ENCODE measurements at places on chromosomes 2 and 18. TPM values are rescaled to one million over a fixed set of nuclear protein-coding genes. Genes with fewer than 3 reads are reported as not detected.

DNA sequence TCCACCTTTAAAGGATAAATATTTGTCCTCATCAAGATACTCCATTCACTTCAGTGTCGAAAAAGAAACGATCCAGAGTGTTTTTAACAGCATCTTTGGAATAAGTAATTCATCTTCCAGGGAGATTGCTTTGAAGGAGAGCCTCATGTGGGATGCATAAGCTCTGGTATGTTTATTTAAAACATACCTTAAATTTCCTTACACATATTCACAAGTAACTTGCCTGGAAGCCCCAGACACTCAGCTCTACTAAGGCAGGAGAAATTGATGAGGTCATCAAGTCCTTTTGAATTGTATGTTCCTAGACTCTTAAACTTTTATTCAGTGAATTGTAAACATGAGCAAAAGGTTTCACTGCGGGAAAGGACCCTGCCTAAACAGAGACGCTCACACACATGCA is 103.0 kb downstream of the CDK15 start:
- no peak for DNase-seq
- H3K4me3 ChIP-seq = no peak overlapping the region
- peaks cover 47% of the 10 kb centered on the region for H3K4me1 ChIP-seq

GRCh38 chr2:8790739-8791162 is 46.7 kb downstream of the KIDINS220 start:
- no peak overlapping the region for H3K27ac ChIP-seq
- no peak overlapping the region for H3K4me3 ChIP-seq
- H3K36me3 ChIP-seq = peaks cover 77% of the 10 kb centered on the region
- DNase-seq = no peak
- no peaks in the 10 kb centered on the region for H3K27me3 ChIP-seq
- no peaks in the 10 kb centered on the region for H3K4me1 ChIP-seq

- H3K4me3 ChIP-seq = no peak overlapping the region
- no peaks in the 10 kb centered on the region for H3K36me3 ChIP-seq
- no peaks in the 10 kb centered on the region for H3K27me3 ChIP-seq
- peak overlapping the region; percentile 19 for H3K27ac ChIP-seq
These were observed 48.6 kb downstream of the RNU4ATAC start for GRCh38 chr2:121579309-121579708.

MEP1B gene
- total RNA-seq = not detected

DNA sequence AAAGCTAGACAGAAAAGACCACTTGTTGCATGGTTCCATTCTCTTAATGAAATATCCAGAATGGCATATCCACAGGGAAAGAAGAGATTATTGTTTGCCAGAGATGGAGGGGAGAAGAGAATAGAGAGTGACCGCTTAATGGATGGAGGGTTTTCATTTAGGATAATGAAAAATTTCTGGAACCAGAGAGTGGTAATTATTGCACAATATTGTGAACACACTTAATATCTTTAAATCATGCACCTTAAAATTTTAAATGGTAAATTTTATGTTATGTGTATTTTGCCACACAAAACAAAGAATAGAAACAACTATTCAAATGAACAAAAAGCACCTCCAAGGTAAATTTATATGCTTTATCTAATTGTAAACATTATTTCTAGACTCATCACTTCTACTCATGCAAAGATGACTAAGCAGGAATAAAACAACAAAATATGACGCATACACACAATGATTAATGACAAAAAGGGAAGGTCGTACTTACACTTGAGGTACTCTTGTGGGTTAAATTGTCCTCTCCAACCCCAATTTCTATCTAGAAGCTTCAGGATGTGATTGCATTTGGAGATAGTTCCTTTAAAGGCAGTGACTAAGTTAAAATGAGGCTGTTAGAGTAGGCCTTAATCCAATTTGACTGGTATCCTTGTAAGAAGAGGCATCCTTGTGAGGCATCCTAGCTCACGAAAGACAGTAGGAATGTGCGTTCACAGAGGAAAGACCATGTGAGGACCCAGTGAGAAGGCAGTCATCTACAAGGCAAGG is 18.7 kb upstream of the DHRS9 start:
- no peaks in the 10 kb centered on the region for H3K36me3 ChIP-seq
- H3K27me3 ChIP-seq = no peaks in the 10 kb centered on the region
- H3K4me3 ChIP-seq = no peak overlapping the region
- DNase-seq = no peak

RAB31 gene
- 15.2 TPM for total RNA-seq

- H3K36me3 ChIP-seq = no peaks in the 10 kb centered on the region
- DNase-seq = no peak
- H3K4me1 ChIP-seq = no peaks in the 10 kb centered on the region
- no peak overlapping the region for H3K4me3 ChIP-seq
- no peak overlapping the region for H3K27ac ChIP-seq
- H3K27me3 ChIP-seq = peaks cover 34% of the 10 kb centered on the region
These were observed 32.6 kb downstream of the PMAIP1 start for GRCh38 chr18:59932401-59932800.

- H3K4me1 ChIP-seq = no peaks in the 10 kb centered on the region
- H3K27me3 ChIP-seq = no peaks in the 10 kb centered on the region
- DNase-seq = no peak
- no peak overlapping the region for H3K4me3 ChIP-seq
These were observed 44.5 kb downstream of the EML6 start for GRCh38 chr2:54767921-54768320.

GRCh38 chr2:239735131-239735828 is 289.9 kb downstream of the NDUFA10 start:
- H3K36me3 ChIP-seq = no peaks in the 10 kb centered on the region
- no peaks in the 10 kb centered on the region for H3K27me3 ChIP-seq
- DNase-seq = peak; percentile 92
- H3K4me1 ChIP-seq = no peaks in the 10 kb centered on the region
- no peak overlapping the region for H3K4me3 ChIP-seq

- H3K4me3 ChIP-seq = no peak overlapping the region
- no peak for DNase-seq
- peaks cover 24% of the 10 kb centered on the region for H3K36me3 ChIP-seq
- no peak overlapping the region for H3K27ac ChIP-seq
- H3K27me3 ChIP-seq = no peaks in the 10 kb centered on the region
- no peaks in the 10 kb centered on the region for H3K4me1 ChIP-seq
These were observed 118.4 kb downstream of the TANC1 start for GRCh38 chr2:159086826-159087225.

BUB1 gene
- 118 TPM for total RNA-seq

DNA sequence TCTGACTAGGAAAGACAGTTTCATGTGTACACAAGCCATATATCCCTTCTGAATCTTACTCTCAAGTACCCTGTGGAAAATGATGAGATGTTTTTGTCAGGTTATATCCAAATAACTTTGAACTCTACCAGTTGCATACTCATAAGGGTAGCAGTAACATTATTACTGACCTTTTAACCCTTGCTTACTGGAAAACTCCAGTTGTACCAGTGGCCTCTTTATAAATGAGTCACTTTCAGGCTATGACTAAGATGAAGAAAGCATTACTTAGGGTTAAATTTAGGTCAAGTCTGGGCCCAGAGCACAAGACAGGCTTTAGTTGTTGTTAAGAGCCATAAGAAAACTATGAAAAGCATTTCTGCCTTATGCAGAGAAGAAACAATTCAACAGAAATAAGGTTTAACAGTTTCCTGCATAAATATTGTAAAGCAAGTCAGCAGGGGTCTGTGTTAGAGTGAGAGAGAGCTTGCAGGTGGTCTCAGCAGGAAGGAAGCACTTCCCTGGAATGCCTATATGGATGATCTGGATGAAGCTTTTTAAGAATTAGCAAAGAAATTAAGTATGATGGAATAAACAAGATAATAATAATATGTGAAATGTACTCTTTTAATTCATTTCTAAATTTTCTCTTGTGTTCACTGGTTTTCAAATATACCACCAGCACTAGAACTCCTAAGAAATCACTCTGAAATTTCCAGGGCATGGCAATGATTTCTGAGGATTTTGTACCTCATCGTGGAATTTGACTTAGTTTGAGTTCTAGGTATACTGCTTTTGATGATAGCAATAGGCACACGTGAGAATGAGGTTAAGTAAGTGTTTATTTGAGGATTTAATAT is 126.6 kb downstream of the UBE2E3 start:
- H3K27ac ChIP-seq = no peak overlapping the region
- H3K36me3 ChIP-seq = no peaks in the 10 kb centered on the region
- no peaks in the 10 kb centered on the region for H3K27me3 ChIP-seq
- peaks cover 12% of the 10 kb centered on the region for H3K4me1 ChIP-seq
- H3K4me3 ChIP-seq = no peak overlapping the region

NBEAL1 gene
- total RNA-seq = 20.4 TPM
